ENCODE measurements at places on chromosomes 1 and 21.

DNA sequence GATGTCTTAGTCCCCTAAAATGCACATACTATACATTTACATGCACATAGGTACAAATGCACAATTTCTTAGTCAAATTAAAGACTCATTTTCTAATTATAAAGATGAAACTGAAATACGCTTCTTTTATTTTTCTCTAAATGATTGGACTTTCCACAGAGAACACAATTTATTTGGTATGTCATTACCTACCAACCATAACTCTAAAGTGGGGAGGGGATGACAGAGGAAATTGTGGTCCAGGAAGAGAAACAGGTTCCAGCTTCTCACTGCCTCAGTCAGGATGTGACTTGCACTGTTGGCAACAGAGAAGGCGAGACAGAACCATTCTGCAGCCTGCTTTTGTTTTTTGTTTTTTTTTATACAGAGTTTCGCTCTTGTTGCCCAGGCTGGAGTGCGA, 1189.2 kb downstream of the PLA2G4A start:
- DNase-seq: no peak

DNA sequence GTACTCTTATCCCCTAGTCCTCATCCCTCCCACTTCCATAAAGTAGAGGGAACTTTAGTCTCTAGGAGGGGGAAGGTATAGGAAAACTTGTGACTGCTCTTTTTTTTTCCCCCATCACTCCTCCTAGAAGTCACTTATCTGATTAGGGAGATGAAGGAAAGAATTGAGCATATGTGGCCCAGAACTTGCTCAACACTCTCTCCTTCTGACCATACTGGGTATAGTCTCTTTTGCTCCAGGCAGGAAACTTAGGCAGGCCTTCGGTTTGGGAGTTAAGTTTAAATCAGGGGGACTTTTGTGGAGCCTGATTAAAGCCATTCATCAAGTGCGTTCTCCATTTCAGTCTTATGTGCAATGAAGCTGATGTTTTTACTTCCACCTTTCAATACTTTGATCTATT, 5.8 kb downstream of the UBE2U start:
- DNase-seq: no peak

DNA sequence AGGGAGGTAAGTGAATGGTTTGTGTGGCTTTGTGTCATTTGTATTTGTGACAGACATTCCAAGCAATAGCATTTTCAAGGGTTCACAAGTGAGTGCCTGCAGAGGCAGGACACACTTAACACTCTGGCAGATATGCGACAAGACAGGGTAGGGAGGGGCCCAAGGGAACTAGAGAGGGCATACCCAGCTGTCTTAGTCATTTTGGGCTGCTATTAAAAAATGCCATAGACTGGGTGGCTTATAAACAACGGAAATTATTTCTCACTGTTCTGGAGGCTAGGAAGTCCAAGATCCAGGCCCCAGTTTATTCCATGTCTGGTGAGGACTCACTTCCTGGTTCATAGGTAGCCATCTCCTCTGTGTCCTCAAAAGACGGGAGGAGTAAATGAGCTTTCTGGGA, 137.4 kb downstream of the FGGY start:
- DNase-seq: no peak

DNA sequence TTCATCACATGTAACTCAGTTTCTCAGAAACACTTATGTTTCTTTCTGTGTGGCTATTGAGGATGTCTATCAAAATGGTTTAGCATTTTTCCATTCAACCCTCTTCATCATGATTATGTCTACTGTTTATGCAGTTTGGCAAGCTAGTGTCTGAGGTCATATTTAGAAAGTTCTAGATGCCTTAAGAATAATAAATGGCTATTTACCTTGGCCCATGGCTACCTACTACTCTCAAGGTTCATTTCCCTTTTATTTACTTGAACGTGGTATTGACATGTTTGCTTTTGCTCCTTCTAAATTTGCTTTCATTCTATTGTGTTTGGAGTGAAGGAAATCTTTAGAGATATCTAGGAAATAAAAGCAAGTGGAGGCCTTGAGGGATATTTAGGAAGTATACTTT, 193.7 kb upstream of the OLFM3 start:
- no peak for DNase-seq

- DNase-seq: no peak
Observed at GRCh38 chr21:35416866-35417489, 367.9 kb upstream of the RUNX1 start.

GRCh38 chr1:14516974-14517840, 81.3 kb upstream of the KAZN start:
- DNase-seq: peak; percentile 20

DNA sequence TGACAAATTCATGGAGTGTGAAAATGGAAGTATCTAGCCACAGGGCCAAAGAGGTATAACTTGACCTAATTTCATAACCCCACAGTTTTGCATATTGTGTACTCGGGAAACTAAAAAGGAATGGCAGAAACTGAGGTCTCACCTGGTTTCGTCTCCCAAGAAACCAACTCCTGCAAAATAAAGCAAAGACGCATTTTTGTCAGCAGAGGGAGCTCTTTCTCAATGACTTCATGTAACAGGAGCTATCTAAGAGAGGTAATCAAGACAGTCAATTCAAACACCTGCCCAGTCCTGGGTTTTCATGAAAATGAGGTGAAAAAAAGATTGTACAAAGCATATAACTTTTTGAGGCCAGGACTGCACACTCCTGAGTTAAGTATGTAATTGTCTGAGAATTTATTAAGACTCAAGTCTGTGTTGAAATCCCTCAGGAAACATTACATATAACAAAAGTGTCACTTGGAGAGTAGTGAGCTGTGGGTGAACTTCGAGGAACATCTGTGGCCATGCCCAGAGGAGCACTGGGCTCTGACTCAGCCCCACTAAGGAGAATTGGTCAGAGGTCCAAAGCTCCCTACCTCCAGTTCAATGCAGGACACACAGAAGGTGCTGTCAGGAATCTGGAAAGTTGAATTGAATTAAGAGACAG, 17.6 kb downstream of the FCRL4 start:
- DNase-seq: peak; percentile 3

DNA sequence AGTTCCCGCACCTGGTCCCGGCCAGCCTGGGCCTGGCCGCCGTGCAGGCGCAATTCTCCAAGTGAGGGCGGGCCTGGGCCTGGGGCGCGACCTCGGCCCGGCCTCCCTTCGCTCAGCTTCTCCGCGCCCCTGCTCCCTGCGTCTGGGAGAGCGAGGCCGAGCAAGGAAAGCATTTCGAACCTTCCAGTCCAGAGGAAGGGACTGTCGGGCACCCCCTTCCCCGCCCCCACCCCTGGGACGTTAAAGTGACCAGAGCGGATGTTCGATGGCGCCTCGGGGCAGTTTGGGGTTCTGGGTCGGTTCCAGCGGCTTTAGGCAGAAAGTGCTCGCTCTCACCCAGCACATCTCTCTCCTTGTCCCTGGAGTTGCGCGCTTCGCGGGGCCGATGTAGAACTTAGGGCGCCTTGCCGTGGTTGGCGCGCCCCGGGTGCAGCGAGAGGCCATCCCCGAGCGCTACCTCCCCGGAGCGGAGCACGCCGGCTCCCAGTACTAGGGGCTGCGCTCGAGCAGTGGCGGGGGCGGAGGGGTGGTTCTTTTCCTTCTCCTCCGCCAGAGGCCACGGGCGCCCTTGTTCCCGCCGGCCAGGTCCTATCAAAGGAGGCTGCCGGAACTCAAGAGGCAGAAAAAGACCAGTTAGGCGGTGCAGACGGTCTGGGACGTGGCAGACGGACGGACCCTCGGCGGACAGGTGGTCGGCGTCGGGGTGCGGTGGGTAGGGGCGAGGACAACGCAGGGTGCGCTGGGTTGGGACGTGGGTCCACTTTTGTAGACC, 1.2 kb downstream of the OLIG1 start:
- DNase-seq: no peak

GRCh38 chr1:236149696-236150228, 7.4 kb downstream of the GPR137B start:
- DNase-seq: no peak

DNA sequence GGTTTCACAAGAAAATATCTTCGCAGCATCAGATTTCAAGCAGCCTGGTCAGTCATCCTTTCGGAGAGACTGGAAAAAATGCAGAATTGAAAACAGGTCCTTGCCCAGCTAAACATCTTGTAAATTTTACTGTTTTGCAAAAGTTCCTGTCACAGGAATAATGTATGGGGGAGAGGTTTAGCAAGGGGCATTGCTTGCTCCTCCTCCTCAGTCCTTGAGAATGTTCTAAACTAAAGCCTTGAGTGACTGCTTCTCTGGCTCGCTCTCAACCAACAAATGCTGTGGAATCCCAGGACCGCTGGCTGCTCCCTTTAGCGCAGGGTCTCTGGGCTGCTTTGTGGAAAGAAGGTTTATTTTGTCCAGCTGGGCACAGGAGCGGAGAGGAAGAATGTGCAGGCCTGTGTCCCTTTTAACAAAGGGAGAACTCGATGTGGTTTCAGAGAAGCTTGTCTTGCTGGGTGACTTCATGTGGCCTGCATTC, 33.6 kb upstream of the FHAD1 start:
- DNase-seq: no peak

GRCh38 chr1:31099293-31100032, 33.9 kb upstream of the PUM1 start:
- DNase-seq: no peak

DNA sequence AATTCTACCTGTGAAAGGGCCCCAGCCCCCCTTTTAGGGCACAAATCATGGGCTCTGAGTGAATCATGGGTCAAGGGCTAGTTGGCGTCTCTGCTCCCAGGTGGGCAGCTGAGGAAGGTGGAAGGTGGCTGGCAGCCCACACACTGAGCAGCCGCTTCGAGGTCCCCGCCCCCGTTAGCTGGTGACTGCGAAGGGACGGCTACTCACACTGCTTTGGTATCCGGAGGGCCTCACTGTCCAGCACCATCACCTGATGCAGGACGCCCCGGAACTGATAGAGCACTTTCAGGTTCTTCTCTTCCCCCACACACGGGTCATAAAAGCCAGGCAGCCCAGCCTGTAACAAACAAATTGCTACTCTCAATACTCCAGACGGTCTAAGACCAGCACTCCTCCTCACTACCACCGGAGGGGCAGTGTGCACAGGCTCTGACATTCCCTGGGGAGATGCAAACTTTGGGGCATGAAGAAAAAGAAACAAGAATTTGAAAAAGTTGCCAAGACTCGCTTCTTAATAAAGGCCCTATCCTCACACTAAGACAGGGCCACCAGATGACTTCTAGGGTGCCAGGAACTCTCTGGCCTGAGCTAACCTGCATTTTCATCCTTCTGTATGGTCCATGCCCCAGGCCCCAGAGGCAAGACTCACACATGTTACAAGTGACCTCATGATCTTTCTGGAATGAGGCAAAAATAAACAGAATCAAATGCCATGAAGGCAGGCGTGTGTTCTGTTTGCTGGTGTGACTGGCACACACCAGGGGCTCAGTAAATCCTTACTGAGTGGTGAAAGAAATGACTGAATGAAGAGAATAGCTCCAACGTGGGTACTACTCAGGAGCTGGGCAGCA, 11.5 kb downstream of the THAP3 start:
- DNase-seq: no peak

- DNase-seq: no peak
Observed at GRCh38 chr1:44267438-44267837, 54.2 kb downstream of the DMAP1 start.

DNA sequence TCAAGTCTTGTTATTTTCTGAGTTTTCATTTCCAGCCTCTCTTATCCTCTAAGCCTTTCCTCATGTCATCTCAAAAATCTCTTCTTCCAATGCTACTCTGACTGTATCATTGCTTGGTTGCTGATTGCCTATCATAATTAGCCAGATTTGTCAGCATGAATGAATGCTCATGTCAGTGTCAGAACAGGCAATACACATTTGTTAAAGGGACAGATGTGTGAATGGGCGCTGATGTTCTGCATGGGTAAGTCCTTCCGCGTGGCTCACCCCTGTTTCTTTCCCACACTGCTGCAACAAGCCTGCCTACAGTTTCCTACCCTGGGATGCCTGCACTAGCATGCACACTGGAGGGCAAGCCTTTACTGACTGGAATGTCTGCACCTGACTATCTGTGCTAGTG, 100.6 kb downstream of the RHOU start:
- DNase-seq: no peak

GRCh38 chr1:72623299-72623708, 341.0 kb upstream of the NEGR1 start:
- no peak for DNase-seq

- no peak for DNase-seq
Observed at GRCh38 chr1:203034422-203035110, 8.3 kb downstream of the PPFIA4 start.

DNA sequence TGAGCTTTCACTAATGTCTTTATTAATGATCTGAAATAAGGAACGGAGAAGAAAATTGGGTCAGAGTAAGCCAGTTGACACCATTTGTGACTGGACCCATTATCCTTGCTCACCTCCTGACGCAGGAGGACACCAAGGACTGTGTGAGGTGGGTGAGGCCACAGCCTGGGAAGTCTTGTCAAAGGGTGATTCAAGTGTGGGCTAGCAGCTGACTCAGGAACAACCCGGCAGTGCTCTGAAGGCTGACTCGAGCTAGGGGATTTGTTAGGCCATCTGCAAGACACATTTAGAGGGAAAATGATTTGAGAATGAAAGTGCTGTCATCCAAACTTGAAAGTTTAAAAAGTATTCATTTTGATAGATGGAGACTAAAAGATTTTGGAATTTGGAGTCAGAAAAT, 21.2 kb downstream of the PRRX1 start:
- DNase-seq: peak; percentile 59

- DNase-seq: no peak
Observed at GRCh38 chr1:159311679-159312078, 9.5 kb downstream of the FCER1A start.

DNA sequence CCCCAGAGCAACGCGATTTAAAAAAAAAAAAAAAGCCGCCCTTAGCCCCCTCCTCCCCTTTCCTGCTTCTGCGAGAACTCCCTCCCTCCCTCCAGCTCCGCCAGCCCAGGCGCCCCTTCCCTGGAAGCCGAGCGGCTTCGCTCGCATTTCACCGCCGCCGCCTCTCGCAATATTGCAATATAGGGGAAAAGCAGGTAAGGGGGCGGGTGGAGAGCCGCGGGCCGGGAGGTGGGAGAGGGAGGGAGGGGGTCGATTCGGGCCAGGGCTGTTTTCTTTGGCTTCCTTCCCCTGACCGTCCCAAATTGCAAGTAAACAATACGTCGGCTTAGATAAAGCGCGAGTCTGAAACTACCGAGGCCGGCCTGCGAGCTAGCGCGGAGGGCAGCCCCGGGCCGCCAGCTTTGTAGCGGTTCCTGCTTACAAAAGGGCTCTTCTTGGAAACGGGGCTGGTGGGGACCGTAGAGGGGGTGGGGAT, 408 bp downstream of the LMO4 start:
- DNase-seq: no peak

DNA sequence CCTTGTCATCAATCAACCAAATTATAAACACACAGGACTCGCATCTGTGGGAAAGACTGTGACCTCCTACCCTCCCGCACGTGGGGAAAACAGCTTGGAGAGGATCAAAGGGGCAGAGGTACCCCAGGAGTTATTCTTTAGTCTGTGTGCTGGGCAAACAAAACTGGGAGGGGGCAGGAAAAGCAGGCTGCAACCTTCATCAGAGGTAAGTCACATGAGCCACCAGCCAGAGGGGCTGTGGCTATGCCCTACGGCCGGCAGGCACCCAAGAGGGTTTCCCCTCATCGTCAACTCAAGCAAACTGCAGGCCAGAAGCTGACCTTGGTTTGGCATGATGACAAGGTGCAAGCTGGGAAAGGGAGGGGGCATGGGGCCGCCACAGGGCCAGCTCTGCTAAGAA, 12.5 kb downstream of the SMIM12 start:
- no peak for DNase-seq

All from BJ (cell line).